ENCODE measurements at places on chromosomes 16 and 17.

- DNase-seq = no peak
Observed at GRCh38 chr17:57957886-57958285, 2.7 kb upstream of the CUEDC1 start.

DNA sequence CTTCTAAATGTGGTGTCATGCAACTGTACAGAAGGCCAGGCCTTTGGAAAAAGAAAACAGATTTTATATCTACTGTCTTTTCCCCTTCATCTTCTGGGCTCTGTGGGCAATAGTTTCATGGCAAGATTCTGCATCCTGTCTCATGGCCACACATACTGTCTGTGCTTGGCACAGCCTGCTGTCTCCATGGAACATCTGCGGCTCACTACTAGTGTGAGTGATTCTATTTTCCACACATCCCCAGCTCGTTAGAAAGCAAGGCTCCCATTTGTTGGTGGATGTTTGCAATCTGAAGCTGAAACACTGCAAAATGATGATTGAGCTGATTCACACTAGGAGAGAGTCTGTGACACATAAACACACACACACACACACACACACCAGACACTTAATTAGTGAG is 32.4 kb downstream of the CACNG3 start:
- no peak for DNase-seq

DNA sequence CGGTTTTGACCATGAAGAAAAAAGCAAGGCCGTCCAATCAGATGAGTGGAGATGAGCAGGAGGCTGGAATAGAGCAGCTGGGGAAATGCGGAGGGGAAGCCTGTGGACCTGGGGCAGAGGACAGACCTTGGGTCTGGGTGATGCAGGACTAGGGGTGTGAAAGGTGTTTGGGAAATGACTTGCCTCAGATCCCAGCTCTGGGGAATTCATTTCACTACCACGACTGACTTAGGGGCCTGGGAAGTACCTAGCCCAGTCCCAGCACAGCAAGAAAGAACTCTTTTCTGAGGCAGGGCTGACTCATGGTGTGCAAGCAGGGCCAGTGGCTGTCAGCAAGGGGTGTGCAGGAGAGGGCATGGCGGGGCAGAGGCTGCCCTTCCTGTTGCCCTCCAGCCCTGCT is 14.8 kb downstream of the DNAI2 start:
- peak; percentile 30 for DNase-seq

GRCh38 chr16:15810411-15810810 is 46.4 kb downstream of the MYH11 start:
- no peak for DNase-seq

DNA sequence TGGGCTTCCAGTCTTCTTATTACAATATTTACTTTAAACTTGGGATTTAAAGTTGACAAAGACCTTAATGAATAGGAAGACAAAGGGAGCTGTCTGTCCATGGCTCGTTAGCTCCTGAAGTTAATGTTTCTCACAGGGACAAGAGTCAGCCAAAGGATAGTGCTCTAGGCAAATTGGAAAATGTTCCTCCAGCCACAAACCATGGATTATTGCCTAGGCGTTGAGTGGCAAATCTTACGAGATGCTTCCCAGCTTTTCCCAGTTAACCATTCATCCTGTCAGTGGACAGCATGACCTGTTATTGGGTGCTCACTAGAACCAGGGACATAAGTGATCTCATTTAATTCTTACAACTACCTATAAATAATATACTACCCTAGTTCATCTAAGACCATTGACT is 3.6 kb downstream of the TEX2 start:
- DNase-seq = no peak

GRCh38 chr17:11308531-11308930 is 67.5 kb downstream of the SHISA6 start:
- DNase-seq = no peak

GRCh38 chr17:60145006-60145935 is 4.5 kb upstream of the CA4 start:
- no peak for DNase-seq

DNA sequence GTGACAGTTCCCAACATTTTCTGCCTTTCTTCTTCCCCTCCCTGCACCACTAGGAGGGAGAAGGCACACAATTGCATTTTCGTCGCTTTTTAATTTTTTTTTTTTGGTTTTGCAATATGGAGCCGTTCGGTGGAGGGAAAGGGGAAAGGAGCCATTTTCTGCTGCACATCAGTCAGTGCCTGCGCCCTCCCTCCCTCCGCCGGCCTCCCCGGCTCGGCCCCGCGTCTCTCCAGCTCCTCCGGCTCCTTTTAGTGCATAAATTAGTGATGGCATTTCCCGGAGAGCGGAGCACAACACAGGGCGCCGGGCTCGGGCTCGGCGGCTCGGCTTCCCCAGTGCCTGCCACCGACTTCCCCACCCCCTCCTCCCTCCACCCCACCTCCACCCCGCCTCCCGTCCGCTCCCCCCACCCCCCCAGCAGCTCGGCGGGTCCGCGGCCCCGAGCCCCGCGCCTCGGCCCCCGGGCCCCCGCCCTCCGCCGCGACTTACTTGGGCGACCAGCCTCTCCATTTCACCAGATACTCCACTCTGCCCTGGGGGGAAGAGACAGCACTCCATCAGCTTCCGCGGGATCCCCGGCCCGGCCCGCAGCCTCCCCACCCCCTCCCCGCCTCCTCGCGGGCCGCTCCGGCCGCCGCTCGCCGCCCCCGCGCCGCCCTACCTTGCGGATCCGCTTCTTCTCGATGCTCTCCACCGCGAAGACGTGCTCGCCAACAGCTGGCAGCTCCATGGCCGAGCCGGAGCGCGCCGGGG is 542 bp downstream of the CBX4 start:
- no peak for DNase-seq

- no peak for DNase-seq
Observed at GRCh38 chr16:4113358-4114256, 2.6 kb downstream of the ADCY9 start.

DNA sequence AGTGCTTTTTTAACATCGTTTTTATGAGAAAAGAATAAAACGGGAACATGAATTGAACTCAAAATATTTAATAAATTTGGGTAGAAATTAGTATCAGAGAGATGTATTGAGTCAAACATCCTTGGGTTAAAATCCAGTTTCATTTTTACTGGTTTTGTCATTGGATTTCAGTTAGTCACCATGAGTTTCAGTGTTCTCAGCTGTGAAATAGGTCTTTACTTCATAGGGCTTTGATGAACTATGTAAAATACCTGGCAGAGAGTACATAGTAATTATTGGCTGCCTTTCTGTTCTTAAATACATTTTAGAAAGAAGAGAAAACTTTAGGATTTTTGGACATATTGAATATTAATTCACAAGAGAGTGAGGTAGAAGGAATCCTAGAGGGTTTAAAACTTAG is 105.8 kb downstream of the TANC2 start:
- no peak for DNase-seq

- DNase-seq = no peak
Observed at GRCh38 chr17:7444682-7445618, at the start of gene CHRNB1. CHRNB1 (plus strand) TSS chr17:7445061; CDS start chr17:7445128, 67 bp downstream.

- no peak for DNase-seq
Observed at GRCh38 chr17:29615048-29615385, 7.7 kb downstream of the CORO6 start.

GRCh38 chr17:79080761-79081290 is 6.2 kb downstream of the ENGASE start:
- no peak for DNase-seq

DNA sequence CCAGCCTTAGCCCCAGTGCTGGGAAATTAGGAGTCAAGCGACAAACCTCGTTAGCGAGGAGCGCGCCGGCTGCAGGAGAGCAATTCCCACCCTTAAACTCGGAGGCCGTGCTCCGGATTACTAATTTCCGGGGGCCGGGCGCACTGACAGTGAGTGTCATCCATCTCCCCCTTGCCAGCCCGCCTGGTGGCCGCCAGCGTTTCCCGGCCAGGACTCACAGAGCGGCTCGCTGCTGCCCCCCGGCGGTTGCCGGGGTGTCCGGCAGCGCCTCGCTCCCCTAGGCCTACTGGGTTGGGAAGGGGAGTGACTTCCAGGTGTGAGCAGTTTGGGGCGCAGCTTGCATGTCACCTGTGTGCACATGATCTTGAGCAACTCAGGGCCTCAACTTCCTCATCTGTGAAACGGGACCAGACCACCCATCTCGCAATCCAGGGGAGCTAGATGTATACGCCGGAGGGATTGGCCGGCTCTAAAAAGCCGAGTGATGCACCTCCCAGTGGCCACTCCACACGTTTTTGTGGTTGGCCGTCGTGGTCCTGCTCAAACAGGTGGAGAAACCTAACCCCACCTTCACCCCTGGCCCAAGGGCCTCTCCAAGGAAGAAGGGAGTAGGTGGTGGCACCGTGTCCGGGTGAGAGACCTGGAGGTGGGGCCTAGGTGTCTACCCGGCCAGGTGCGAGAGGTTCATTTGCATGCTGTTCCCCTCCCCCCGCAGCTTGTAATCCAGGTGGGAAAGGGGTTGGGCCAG is 2.5 kb upstream of the GSE1 start:
- peak; percentile 93 for DNase-seq

DNA sequence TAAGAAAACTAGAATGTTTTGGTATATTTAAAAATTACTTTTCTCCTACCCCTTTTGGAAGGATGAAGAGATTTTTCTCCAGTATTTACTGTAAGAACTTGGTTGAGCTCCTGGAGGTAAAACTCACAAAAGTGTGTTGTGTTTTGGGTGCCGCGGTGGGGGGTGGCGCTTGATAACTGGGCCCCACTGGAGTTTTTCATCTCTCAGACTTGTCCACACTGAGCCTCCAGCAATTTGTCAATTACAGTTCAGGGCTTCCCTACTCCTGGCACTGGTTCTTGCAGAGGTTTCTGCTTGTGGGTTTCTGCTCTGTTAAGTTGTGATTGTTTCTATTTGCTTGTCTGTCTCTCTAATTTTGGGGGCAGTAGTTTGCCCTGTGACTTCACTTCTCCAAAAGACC is 40.0 kb downstream of the WIPI1 start:
- DNase-seq = no peak

- no peak for DNase-seq
Observed at GRCh38 chr16:76292218-76292617, 15.0 kb downstream of the CNTNAP4 start.

DNA sequence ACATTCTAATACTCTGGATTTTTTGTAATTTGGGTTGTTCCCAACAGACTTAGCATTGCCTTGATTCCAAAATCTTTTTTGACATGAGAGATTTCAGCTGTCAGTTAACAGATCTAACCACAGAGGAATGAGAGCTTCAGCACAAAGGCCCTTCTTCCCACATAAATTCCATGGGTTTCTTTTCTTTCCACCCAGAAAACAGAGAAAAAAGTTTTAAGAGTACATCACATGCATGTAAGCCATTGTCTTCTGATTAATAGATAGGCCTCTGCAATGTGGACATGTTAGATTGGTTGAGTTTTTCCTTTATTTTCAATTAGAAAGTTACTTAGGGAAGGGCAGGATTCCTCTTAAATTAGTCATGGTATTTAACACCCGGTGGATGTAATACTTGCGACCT is 939 bp downstream of the MYH8 start:
- no peak for DNase-seq

DNA sequence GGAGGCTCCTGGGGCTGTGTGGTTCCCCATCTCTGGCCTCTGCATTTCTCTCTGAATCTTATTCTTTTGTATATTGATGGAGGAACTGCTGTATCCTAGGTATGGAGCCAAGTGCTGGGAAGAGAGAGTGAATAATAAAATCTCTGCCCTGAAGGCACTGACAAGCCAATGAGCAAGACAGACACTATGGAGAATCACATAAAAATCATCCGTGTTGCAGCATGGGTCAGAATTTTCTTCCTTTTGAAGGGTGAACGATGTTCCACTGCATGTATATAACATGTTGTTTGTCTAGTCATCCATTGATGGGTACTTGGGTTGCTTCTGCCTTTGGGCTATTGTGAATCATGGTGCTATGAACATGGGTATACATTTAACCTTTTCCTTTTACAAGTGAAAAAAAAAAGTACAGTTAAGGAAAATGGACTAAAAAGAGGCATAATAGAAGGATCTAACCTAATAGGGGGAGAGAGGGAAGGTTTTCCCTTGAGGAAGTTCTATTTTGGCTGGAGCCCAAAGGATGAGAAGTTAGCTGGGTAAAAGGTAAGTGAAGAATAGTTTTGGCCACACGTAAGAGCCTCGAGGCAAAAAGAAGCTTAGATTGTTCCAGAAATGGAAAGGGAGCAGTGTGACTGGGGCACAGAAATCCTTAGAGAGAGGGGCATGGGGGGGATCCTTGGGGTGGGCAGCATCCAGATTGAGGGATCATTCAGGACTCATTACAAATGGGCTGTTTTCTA is 32.3 kb upstream of the GNA13 start:
- no peak for DNase-seq

- no peak for DNase-seq
Observed at GRCh38 chr17:47721725-47722124, 11.3 kb upstream of the TBX21 start.

DNA sequence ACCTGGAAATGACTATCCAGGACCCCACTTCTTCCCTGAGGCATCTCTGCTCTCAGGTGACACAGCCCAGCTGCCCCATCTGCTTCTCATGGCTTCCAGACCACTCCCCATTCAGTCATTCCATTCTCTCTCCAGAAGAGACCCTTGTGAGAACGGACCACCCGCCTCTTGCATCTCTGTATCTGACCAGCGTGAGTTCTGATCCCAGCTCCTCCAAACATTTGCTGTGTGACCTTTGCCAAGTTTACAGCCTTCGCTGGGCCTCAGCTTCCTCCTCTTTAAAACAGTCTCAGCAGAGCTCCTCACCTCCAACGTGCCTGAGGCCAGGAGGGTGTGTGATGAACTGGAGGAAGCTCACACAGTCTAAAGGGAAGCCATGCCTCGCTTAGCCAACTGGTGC is 39.6 kb downstream of the C16orf82 start:
- DNase-seq = no peak

GRCh38 chr17:72724267-72724666 is 368.2 kb downstream of the SLC39A11 start:
- DNase-seq = no peak

DNA sequence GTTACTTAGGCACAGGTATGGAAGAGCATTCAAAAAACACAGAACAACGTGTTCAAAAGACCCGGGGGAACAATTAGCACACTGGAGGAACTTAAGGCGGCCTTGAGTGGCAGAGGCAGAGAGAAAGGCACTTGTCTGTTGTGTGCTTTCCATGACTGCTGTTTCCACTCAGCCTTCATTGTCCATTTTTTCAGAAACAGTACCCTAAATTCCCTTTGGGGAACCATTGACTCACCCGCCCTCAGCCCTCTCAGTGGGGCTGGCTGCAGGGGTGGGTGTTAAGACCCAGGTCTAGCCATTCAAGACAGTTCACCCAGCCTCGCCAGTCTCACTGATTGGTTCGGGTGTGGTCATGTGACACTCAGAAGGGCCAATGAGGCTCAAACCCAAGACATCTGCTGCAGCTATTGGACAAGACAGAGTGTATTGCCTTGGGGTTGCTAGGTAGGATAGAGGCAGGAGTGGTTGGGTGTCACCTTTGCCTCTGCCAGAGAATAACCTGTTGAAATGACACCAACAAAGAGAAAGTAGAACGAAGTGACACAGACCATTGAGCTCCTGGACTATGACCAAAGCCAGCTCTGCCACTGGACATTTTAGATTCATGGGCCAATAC is 19.6 kb upstream of the CEP20 start:
- peak; percentile 7 for DNase-seq

GRCh38 chr16:57522960-57523359 is 13.4 kb downstream of the CCDC102A start:
- DNase-seq = no peak

GRCh38 chr17:2710071-2710802 is 1.3 kb downstream of the CLUH start:
- DNase-seq = no peak
